ENCODE measurements at places on chromosomes 4 and X.

- DNase-seq: no peak
Measured at GRCh38 chr4:5126857-5127256, 75.6 kb downstream of the STK32B start.

GRCh38 chr4:167711517-167711916, 380.8 kb upstream of the ANXA10 start:
- no peak for DNase-seq

DNA sequence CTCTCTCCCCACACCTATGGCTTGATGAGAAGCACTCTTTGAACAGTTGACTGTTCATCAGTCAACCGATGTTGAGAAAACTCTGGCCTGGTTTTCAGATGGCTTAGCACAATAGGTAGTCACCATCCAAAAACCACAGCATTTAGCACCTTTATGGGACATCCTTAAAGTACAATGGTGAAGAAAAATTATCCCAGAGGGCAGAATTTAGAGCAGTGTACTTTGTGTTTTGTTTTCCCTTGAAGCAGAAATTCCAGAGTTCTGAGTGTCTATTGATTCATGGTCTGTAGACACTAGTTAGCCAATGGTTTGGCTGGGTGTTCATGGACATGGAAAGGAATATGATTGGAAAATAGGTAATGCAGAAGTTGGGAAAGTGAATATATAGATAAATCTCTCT, 487.0 kb downstream of the PDHA2 start:
- DNase-seq: no peak

- no peak for DNase-seq
Measured at GRCh38 chr4:56804551-56804950, 16.9 kb downstream of the SPINK2 start.
